Muscle of back (tissue), 13 donors: ENCODE measurements at places on chromosomes 4 and X. TPM values are rescaled to one million over a fixed set of nuclear protein-coding genes. Genes with fewer than 3 reads are reported as not detected.

ARAP2 gene
- 0.97 TPM for polyA plus RNA-seq

TCEAL6 gene
- polyA plus RNA-seq, result not detected

CXCL1 gene
- polyA plus RNA-seq, result 0.31 TPM

TCEAL5 gene
- polyA plus RNA-seq, result 7.1 TPM

ADH4 gene
- not detected for polyA plus RNA-seq

ZCCHC18 gene
- 2.3 TPM for polyA plus RNA-seq

GNRHR gene
- 0.56 TPM for polyA plus RNA-seq

SSX2 gene
- not detected for polyA plus RNA-seq

CTAG1A gene
- polyA plus RNA-seq, result not detected

ARHGEF6 gene
- 55.2 TPM for polyA plus RNA-seq

GYG2 gene
- 3.8 TPM for polyA plus RNA-seq

GABRA4 gene
- polyA plus RNA-seq, result 0.76 TPM

SUV39H1 gene
- polyA plus RNA-seq, result 4.6 TPM

FRG2 gene
- not detected for polyA plus RNA-seq

TBX22 gene
- polyA plus RNA-seq, result not detected

DGAT2L6 gene
- polyA plus RNA-seq, result not detected

PACRGL gene
- polyA plus RNA-seq, result 12.7 TPM

ZNF711 gene
- 26.1 TPM for polyA plus RNA-seq

PDGFRA gene
- 77.6 TPM for polyA plus RNA-seq

SORBS2 gene
- polyA plus RNA-seq, result 22.3 TPM

SMIM43 gene
- polyA plus RNA-seq, result 2.5 TPM

SSX2B gene
- not detected for polyA plus RNA-seq

EGFL6 gene
- 154 TPM for polyA plus RNA-seq

LUZP4 gene
- not detected for polyA plus RNA-seq

SCML1 gene
- 7.4 TPM for polyA plus RNA-seq

PNMA3 gene
- polyA plus RNA-seq, result 0.41 TPM

MAGEB2 gene
- polyA plus RNA-seq, result 0.08 TPM

FOXO4 gene
- polyA plus RNA-seq, result 25.3 TPM

GAB3 gene
- 11.3 TPM for polyA plus RNA-seq

MAOA gene
- 0.50 TPM for polyA plus RNA-seq

SLITRK4 gene
- polyA plus RNA-seq, result 7.4 TPM

ALAS2 gene
- polyA plus RNA-seq, result 27.1 TPM

FHIP1A gene
- 8.3 TPM for polyA plus RNA-seq

MGARP gene
- 0.27 TPM for polyA plus RNA-seq

VEGFD gene
- 1.2 TPM for polyA plus RNA-seq

GNL3L gene
- 18.3 TPM for polyA plus RNA-seq

CISD2 gene
- polyA plus RNA-seq, result 27.3 TPM

FAT1 gene
- 81.8 TPM for polyA plus RNA-seq

SPACA5 gene
- not detected for polyA plus RNA-seq

S100G gene
- not detected for polyA plus RNA-seq

CSTF2 gene
- 9.5 TPM for polyA plus RNA-seq

KCTD8 gene
- 0.17 TPM for polyA plus RNA-seq

SRPX gene
- polyA plus RNA-seq, result 56.8 TPM

FABP2 gene
- polyA plus RNA-seq, result 0.09 TPM

FGF2 gene
- polyA plus RNA-seq, result 10.2 TPM

ARMCX1 gene
- 90.7 TPM for polyA plus RNA-seq

CDKL2 gene
- 0.19 TPM for polyA plus RNA-seq

CT45A5 gene
- polyA plus RNA-seq, result 0.30 TPM

MAP7D2 gene
- polyA plus RNA-seq, result 0.43 TPM

ADRA2C gene
- 2.3 TPM for polyA plus RNA-seq

GRIA2 gene
- polyA plus RNA-seq, result 9.7 TPM

LRRC66 gene
- 2.7 TPM for polyA plus RNA-seq

CCDC120 gene
- polyA plus RNA-seq, result 3.6 TPM

MAGEC2 gene
- polyA plus RNA-seq, result not detected
